ENCODE measurements at places on chromosomes 16 and 17.

DNA sequence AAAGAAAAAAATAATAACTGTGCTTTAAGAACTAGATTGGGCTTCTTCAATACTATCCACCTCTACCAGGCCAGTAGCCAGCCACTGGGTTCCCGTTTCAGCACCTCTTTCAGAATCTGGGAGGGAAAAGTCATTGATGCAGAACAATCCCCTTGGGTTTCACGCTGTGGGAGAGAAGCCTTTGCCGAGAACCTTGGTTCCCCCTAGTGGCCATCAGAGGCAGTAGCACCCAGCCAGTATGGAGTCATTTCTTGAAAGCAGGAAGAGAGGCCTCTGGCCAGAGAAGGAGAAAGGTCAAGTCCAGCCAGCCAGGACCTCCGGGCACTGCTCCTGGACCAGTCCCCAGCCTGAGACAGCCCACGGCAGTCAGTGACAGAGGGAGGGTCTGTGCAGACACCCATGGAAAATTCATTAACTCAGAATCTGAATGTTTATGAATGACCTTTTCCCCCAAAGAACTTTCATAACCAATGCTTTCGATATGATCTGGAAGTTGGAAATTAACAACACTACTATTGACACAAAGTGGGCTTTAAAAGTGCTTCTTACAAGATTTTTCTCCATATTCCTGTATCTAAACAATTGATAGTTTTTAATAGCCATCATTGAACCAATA, 51.2 kb upstream of the CDH5 start:
- peak; percentile 46 for DNase-seq

GRCh38 chr17:78125976-78126894, 2.3 kb downstream of the TMC6 start:
- no peak for DNase-seq

GRCh38 chr16:89481356-89481955, 8.9 kb downstream of the ANKRD11 start:
- DNase-seq, result no peak

- DNase-seq, result no peak
These were observed 154.7 kb downstream of the PRKCB start for GRCh38 chr16:23990507-23990906.

- peak; percentile 69 for DNase-seq
These were observed 26.2 kb downstream of the ENDOV start for GRCh38 chr17:80441133-80441578.

- DNase-seq, result no peak
These were observed 2.7 kb downstream of the ESRP2 start for GRCh38 chr16:68233085-68233834.
